ENCODE measurements at places on chromosomes 4 and X.
A peak's percentile ranks its signal among the peaks of the same experiment; 100 is the strongest.

DNA sequence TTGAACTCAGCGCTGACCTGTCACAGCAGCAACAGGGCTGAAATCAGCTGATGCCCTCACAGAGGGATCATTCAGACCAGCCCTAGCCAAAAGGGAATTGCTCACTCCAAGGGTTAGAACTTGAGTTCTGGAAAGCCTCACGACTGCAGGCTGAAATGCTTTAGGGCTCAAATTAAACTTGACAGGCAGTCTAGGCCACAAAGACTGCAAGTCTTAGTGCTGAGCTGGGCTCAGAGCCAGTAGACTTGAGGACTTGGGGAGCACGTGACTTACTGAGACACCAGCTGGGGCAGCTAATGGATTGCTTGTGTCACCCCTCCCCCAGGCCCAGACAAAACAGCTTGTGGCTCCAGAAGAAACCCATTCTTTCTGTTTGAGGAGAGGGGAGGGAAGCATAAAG lies 119.0 kb upstream of the SLC6A14 start:
- H3K36me3 ChIP-seq: no peaks in the 10 kb centered on the region
- H3K4me3 ChIP-seq: no peak overlapping the region
- no peak overlapping the region for H3K27ac ChIP-seq
- no peak for DNase-seq
- no peaks in the 10 kb centered on the region for H3K4me1 ChIP-seq

DNA sequence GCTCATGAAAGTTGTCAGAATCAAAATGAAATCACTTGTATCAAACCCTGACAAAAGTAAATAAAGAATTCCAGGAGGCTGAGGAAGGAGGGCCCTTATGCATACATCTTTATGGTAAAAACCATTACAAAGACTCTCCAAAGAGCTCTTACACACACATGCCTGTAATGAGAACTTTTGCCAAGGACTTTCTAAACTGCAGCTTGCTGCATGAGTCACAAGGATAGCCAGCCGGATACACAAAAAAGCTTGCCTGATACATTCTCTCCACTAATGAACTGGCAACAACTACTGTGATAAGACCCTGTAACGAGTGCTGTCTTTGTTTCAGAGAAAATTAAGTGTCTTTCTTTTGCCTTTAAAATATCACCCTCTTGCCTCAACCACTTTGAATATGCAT lies 618.1 kb downstream of the PPP4R3C start:
- no peak overlapping the region for H3K4me3 ChIP-seq
- H3K27ac ChIP-seq: peak overlapping the region; percentile 37
- H3K4me1 ChIP-seq: peaks cover 15% of the 10 kb centered on the region
- H3K36me3 ChIP-seq: no peaks in the 10 kb centered on the region
- no peaks in the 10 kb centered on the region for H3K27me3 ChIP-seq

- H3K27me3 ChIP-seq: no peaks in the 10 kb centered on the region
- H3K36me3 ChIP-seq: no peaks in the 10 kb centered on the region
- no peak for DNase-seq
These were observed 23.3 kb downstream of the TBC1D14 start for GRCh38 chr4:6932918-6933317.

DNA sequence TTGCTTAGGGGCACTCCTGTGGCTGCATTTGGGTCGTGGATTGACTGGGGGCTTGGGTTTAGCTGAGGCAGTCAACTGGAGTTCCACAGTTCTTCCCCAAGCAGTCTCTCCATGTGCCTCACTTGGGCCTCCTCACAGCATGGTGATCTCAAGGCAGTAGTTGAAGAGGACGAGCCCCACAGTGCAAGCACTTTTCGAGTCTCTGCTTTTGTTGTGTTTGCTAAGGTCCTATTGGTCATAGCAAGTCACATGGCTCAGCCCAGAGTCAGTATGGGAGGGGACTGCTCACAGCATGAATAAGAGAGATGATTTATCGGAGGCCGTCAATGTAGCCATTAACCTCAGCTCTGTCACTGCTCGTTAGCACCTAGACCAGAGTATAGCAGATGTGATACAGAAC lies 29.7 kb downstream of the BMX start:
- DNase-seq: no peak
- H3K4me1 ChIP-seq: peaks cover 22% of the 10 kb centered on the region
- H3K36me3 ChIP-seq: peaks cover 11% of the 10 kb centered on the region
- no peak overlapping the region for H3K27ac ChIP-seq
- H3K27me3 ChIP-seq: no peaks in the 10 kb centered on the region

- H3K4me1 ChIP-seq: peaks cover 4% of the 10 kb centered on the region
- peak; percentile 63 for DNase-seq
- H3K27me3 ChIP-seq: no peaks in the 10 kb centered on the region
- H3K27ac ChIP-seq: no peak overlapping the region
- no peaks in the 10 kb centered on the region for H3K36me3 ChIP-seq
These were observed 127.0 kb upstream of the DDIT4L start for GRCh38 chr4:100317032-100317864.

Data from endothelial cell of umbilical vein (primary cell).